HepG2 (cell line): ENCODE measurements at places on chromosomes 2 and 18. TPM values are rescaled to one million over a fixed set of nuclear protein-coding genes. Genes with fewer than 3 reads are reported as not detected.

DNA sequence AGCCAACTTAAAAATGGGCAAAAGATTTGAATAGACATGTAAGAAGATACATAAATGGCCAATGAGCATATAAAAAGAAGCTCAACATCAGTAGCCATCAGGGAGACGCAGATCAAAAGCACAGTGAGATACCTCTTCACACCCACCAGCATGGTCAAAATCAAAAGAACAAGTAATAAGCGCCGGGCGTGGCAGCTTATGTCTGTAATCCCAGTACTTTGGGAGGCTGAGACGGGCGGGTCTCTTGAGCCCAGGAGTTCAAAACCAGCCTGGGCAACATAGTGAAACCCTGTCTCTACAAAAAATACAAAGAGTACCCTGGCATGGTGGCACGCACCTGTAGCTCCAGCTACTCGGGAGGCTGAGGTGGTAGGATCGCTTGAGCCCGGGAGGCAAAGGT lies 4.6 kb upstream of the CIB4 start:
- DNase-seq = no peak

DNA sequence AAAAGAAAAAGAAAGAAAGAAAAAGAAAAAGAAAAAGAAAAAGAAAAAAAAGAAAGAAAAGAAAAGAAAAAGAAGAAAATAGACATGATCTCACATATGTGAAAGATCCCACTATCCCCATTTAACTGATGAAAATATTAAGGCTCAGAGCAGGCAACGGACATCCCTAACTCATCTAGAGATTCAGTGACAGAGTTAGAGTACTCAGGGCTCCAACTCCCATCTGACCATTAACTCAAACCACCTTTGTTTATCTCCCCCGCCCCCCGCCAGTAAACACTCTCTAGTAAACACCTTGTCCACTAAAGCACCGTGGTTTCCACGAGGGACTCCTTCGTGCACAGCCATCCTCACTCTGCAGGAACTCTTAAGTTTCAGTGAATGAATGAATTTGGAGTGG lies 142.9 kb downstream of the TGIF1 start:
- DNase-seq = no peak

GRCh38 chr2:69741229-69741574 lies 732 bp upstream of the ANXA4 start:
- DNase-seq = peak; percentile 79

- no peak for DNase-seq
Measured at GRCh38 chr2:130369965-130370341, 14.1 kb downstream of the PTPN18 start.

GRCh38 chr2:79702905-79703304 lies 190.1 kb downstream of the CTNNA2 start:
- no peak for DNase-seq

GRCh38 chr2:140199312-140199711 lies 1419.1 kb upstream of the NXPH2 start:
- DNase-seq = no peak

FOXI3 gene
- polyA plus RNA-seq = not detected in 2 replicates

FIGN gene
- polyA plus RNA-seq = 5.3 and 6.7 TPM in 2 replicates

POTEC gene
- not detected in 2 replicates for polyA plus RNA-seq

OTOF gene
- not detected in 2 replicates for polyA plus RNA-seq

LYG1 gene
- 2.9 and 3.4 TPM in 2 replicates for polyA plus RNA-seq

SRD5A2 gene
- polyA plus RNA-seq = 0.01 and 0.04 TPM in 2 replicates

SLC11A1 gene
- polyA plus RNA-seq = 2.3 and 2.5 TPM in 2 replicates

LTBP1 gene
- 0.12 and 0.16 TPM in 2 replicates for polyA plus RNA-seq
